Fibroblast of pulmonary artery (primary cell): ENCODE measurements at places on chromosomes 6 and 20.

DNA sequence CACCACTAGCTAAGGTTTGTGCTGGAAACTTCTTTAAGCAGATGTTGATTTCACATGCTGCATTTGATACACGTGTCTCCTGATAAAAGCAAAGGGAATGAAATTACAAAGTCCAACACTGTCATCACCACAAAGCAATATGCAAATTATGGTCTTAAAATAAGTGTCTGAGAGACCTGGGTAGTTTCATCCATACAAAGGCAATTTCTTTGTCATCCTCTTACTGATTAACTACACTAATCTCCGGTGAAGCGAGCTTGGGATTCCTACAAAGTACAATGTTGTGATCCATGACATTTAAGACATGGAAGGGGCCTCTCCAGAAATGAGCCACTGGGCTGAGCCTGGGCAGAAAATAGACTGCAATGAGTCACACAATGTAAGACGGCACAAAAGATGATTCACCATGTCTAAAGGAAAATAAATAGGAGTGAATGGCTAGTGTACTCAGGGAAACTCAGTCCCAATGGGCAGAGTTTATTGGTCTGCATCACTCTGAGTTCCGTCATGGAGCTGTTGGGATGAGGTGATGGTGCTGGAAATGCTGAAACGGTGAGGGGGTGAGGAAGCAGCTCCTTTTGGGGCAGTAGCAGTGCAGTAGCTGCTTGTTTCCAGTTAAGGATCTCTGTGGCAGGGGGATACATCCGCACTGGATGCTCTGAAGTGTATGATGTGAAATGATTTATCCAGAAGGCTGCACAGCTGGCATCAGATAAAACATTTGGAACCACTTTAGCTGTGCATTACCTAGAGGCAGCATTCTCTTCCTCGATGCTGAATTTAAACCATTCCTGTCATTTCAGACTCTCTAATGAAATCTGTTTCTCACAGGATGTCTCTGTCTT, 103.3 kb downstream of the IBTK start:
- peak; percentile 92 for DNase-seq

DNA sequence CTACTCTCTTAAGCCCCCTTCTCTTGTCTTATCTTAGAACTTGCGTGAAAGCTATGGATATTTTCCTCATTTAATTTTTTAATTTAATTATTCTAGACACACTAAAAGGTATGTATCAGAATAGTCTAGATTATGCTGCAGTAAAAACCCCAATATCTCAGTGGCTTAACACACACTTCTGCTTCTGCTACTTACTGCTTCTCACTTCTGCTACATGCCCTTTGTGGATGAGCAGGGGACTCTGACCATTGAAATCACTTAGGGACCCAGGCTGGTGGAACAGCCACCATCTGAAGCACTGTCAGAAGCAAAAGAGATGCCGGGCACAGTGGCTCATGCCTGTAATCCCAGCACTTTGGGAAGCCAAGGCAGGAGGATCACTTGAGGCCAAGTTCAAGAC, 27.2 kb upstream of the SCUBE3 start:
- no peak for DNase-seq

DNA sequence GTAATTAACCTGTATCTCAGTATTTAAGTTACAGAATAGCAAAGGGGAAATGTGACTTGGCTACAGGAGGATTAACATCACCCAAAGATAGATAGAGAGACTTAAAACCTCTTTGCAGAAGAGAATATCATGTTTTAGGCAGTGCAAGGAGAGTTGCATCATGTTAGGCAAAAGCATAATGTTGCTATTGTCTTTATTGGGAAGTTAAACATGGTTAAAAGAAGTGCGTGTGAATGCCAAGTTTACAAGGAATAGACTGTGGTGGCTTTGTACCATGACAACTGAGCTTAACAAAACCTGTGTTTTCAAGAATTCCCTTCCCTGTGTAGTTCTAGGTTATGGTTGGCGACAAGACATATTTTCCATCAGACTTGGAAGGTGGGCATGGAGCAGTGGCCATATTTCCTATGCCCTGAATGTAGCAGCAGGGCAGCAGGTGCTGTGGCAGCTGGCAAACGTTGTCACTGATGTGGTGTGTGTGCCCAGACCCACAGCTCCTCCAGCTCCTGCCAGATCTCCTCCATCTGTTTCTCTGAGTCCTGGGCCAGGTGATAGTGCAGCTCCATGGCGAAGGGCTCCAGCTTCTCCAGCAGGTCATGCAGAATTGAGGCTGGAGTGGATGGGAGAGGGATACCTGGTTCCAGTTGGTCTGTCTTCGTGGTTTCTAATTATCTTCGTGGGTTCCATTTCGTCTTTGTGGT, 163.3 kb downstream of the QRSL1 start:
- DNase-seq = no peak

DNA sequence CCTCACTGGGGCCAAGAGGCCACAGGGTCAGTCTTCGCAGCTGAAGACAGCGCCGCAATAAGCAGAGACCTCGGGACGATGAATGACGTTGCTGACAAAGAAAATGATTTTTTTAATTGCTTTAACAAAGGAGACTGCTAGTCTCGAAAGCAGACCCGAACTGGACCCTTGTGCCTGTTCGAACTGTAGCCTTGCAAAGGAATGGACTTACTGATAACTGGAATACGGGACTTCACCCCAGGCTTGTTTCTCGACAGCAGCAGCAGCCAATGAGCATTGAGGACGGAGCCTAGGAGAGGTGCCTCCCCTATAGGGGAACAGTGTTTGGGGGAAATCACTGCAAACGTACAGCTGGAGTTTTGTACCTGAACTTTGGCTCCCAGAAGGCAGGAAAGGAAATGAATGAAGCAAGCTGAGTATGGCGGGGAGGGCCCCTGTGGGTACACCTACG, 1.3 kb upstream of the TAF4 start:
- peak; percentile 25 for DNase-seq

GRCh38 chr20:35077341-35077740, 15.3 kb downstream of the TRPC4AP start:
- no peak for DNase-seq

GRCh38 chr20:12970372-12970821, 38.4 kb upstream of the SPTLC3 start:
- peak; percentile 74 for DNase-seq

DNA sequence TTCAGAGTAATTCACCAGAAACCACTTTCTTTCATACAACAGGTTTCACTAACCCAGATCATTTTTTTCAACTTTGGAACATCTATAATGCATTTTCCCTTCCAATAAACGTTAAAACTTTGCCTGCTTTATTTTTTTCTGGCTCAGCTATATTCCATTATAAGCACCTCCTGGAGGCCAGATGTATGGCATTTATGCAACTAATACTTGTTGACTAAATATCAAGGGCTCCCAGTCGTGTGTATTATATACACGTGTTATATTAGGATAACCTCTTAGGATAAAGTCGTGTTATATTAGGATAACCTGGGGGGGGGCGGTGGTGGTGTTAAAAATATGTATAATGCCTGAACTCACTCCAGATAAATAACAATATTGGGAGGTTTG, 6.7 kb downstream of the OPN5 start:
- peak; percentile 2 for DNase-seq

DNA sequence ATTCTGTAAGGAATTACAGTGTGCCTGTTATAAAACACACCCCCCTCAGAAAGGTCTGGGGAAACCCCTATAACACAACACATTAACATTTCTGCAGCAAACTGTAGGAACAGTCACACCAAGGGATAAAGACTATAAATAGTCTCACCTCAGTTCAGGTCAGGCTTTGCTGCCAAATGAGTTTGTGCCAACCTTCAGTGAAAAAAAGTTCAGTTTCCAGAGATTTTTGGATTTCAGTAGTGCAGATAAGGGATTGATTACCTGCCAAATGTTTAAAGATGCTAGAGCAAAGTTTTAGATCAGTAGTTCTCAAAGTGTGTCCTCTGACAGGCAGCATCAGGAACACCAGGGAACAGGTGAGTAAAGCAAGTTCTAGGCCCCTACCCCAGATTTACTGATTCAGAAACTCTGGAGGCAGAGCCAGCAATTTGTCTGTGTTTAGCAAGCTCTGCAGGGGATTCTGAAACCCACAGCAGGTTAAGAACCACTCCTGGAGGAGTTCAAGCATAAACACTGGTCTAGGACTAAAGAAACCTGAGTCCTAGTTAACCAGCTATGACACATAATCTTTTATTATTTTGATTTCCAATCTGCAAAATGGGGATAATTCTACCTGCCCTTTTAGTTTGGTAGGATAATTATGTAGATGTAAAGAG, 111.0 kb downstream of the RCAN2 start:
- no peak for DNase-seq

- DNase-seq = no peak
These were observed 30.1 kb downstream of the CITED2 start for GRCh38 chr6:139344186-139344963.

- peak; percentile 42 for DNase-seq
These were observed 83.2 kb upstream of the TAB2 start for GRCh38 chr6:149234051-149234962.

GRCh38 chr6:79159846-79160245, 74.6 kb downstream of the HMGN3 start:
- DNase-seq = no peak

- DNase-seq = no peak
These were observed 3.6 kb upstream of the HSP90AB1 start for GRCh38 chr6:44243345-44243744.

- peak; percentile 37 for DNase-seq
These were observed 100.7 kb downstream of the FOXO3 start for GRCh38 chr6:108661430-108661829.

DNA sequence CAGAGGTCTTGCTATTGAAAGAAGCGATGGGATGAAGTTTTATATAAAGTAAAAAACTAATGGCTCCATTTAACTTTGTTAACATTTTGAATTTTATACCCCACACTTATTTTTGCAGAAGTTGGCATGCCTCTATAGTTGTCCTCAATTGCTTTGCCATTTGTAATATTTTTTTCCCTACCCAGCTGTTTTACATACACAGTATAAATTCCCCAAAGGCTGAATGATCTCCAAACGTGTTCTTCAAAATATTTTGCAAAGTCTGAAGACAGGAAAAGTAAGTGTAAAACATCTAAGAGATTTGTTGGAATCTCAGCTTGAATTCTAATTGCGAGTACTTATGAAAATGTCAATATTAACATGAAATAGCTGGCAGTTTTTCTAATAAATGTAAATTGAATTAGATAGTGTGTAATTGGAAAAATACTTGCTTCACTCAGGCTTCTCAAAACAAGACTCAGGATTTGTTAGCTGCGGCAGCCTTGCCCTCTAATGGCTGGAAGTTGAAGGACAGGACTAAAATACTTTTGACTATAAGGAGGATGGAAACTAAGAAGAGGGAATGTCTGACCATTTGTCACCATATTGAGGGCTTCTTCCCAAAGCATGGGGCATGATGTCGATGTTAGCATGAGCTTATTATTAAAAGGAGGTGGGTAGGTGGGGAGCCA, 226.8 kb downstream of the UST start:
- peak; percentile 63 for DNase-seq

DNA sequence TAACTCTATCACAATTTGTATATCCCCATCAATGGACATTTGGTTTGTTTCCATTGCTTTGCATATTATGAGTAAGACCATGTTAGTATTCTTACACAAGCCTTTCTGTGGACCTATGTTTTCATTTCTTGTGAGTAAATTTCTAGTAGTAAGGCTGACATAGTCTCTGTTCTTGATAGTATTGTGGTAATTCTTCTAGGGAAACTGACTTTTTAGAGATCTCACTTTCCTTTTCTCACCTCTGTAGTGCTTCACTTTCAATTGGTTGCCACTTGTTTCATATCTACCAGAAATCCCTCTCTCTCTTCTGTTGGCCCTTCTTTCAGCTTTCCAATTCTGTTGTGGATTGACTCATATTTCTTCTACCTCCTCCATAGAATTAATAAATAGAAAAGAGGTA, 8.5 kb downstream of the ISM1 start:
- no peak for DNase-seq

DNA sequence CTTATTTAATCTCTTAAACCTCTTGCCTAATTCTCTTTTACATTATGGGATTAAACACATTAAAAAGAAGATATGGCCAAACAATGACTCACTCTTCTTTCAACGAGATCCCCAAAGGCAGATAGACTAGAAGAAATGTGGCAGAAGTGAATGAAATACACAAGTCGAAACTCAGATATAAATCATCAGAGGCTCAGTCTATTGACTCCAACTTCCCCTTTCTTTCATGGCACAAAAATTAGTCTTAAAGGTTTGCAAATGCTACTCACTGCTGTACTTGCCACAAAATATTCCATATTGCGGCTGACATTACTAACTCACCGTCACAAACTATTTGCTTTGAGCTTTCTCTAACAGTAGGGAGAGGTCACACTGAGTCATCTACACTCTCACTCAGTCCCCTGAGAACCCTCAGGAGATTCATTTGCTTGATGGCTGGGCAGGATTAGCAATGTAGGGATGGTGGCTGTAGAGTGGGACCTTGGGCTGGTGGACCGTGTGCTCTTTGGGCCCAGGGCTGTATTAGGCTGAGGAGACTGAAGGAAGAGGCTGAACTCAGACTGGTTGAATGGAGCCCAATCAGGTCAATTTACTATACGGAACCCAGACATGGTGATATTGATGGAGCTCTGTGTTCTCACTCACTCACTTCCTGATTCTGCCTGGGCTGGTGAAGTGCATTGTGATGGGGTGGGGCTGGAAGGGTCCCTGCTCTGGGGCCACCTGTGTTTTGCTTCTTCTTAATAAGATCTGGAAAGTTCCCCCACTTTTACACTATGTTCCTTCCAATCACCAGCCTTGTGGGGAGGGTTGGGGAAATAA, 42.8 kb upstream of the UBR2 start:
- peak; percentile 14 for DNase-seq

- no peak for DNase-seq
These were observed 284.5 kb downstream of the ADGRB3 start for GRCh38 chr6:68919537-68919936.

DNA sequence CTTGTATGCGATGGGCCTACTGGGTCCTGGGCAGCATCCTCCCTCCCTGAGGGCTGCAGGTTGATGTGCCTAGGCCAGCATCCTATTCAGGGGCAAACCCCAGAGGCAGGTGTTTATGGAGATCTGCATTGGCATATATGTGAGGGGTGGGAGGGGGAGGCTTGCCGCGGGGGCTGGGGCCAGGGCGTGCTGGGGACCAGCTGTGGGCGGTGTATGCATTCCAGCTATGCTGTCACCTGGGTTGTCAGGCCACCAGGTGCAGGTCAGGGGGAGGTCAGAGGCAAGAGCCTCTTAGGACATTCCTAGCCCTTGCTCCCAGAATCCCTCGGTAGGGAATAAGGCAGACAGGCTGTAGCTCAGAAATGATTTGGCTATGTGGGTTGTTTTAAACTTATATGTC, 11.9 kb downstream of the FOXA2 start:
- no peak for DNase-seq

DNA sequence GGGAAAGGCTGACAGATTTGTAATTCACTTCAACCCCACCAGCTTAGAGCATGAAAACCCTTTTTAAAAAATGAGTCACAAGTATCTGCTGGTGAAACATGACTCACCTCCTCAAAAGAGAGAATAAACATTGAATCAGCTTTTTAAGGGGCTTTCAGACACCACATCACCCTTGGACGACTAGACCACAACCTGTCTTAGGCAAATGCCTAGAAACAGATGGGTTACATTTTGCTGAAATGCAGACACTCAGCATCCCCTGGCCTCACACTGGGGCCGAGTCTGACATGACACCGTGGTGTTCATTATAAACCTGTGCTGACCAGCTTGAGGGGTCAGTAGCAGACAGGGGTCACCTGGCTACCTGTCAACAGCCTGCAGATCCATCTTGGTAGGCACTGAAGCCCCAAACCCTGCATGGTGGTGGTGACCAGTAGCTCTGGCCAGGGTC, 175.3 kb upstream of the CST7 start:
- peak; percentile 21 for DNase-seq

GRCh38 chr6:87588756-87589407, 905 bp downstream of the RARS2 start:
- DNase-seq = no peak
